ENCODE measurements at places on chromosomes 12 and 14.

DNA sequence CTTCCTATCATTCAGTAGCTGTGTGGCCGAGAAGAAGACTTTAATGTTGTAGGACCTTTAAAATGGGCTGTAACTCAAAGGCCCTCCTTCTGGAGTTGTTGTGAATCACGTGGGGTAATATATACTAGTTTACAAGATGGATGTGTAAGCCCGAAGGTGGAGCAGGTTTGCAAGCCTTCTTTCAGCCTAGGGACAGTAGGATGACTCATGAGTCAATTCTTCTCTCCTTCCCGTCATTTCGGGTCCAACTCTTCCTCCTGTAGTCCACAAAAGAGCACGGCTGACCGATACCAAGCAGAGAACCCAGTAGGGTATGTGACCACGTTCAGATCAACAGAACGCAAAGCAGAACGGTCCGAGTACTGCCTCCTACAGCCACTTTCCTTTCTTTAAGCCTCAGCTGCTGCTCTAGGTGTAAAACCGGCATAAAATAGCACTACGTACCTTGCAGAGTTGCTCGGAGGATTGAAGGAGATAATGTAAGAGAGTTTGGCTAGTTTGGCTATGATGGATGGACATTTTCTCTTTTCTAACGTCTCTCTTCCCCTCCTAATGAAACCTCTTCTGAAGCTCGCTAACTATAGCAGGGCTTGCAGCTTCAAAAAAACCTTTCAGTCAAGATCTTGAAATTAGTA lies 1.3 kb upstream of the RASSF3 start:
- DNase-seq: no peak

DNA sequence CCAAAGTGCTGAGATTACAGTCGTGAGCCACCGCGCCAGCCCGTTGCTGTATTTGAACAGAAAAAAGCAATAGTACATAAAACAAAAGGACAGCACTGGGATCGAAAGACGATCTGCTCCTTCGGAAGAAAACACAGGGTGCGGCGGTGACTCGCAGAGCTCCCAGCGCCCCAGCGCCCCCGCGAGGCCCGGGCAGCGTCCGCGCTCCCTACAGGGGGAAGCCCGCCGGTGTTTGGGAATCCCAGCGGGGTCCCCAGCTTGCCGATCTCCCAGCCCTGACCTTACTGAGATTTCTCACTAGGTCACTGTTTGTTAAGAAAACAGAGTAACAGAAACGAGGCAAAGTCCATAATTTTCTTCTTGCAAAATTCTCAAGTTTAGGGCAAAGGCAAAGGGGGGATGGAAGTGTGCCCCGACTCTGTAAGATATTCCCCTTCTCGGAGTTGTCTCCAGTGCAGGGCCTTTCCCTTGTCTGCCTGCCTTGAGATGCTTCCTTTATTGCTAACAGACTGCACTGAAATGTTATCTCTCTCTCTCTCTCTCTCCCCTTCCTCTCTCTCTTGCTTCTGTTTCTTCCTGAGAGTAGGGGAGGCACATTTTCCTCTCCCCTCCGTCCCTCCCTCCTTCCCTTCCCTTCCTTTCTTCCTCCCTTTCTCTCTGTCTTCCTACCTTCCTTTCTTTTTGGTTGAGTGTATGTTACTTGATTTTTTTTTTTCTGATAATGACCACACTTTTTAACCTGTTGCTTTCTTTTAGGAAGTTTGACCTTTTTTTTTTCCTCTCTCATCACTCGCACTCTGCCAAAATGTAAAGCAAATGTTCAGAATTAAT lies 91.9 kb downstream of the TMEM30B start:
- no peak for DNase-seq

- DNase-seq: no peak
Observed at GRCh38 chr12:71872972-71873371, 33.4 kb downstream of the TBC1D15 start.

- no peak for DNase-seq
Observed at GRCh38 chr12:124532967-124533366, 34.4 kb downstream of the NCOR2 start.

DNA sequence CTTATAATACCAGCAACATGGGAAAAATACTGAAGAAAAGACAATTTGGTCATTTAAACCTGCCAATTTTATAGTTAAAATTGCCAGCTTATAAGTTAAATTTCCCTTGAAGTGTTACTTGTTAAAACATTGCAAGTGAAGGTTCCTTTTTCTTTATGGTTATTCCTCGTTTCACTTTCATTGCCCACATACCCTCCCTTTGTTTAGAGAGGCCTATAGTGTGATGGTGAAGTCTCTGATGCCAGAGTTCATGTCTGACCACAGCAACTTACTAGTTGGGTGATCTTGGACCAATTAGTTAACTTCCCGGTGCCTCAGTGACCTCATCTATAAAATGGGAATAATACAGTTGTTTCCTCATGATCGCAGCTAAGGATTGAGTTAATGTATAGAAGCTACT lies 173.5 kb downstream of the ANO6 start:
- no peak for DNase-seq

DNA sequence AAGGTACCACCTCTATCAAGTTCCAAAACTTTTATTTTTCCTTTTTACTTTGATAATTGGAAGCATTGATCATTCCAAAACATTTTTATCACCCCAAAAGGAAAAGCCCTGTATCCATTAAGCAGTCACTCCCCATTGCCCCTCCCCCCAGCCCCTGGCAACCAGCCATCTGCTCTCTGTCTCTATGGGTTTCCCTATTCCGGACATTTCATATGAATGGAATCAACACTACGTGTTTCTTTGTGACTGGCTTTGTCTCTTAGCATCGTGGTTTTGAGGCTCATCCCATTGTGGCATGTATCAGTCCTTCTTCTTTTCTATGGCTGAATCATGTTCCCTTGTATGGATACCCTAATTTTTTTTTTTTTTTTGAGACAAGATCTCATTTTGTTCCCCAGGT lies 18.0 kb upstream of the PHETA1 start:
- no peak for DNase-seq

GRCh38 chr14:74478996-74479635 lies 14.0 kb downstream of the NPC2 start:
- no peak for DNase-seq

DNA sequence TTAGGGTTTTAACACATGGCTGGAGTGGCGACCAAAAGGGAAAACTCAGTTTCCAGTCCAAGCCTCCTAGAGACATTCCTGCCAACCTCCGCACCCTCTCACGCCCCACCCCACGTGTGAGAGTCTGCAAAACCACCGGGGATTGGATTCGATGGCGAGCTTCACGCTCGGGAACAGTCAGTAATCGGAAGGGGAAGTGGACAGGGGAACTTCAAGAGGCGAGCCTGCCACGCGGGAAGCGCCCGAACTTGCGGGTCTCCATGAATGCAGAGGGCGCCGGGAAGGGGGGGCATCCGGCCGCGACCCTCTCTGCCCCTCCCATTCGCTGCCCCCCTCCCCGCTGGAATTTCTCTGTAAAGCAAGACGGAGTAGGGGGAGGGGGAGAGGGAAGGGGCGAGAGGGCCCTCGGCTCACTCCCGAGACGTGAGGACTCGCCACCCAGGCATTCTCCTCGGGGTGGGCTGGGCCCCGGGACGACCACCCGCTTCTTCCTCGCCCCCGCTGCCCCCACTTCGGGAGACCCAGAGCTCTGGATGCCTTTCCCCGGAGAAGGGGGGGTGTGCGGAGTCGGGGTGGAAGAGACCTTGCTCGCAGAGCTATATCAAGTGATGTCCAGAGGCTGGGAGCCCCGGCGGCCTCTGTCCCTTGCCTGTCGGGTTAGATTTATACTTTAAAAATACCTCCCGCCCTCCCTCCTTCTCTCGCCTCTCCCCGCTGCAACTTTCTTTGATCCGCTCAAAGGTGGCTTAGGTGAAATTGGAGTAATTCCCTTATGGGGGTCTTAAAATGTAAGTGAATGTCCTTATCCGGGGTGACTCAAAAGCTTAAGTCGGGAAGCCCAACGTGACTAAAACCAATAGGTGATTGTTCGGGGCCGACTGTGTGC lies 2.5 kb upstream of the CCND2 start:
- DNase-seq: no peak

GRCh38 chr14:31127690-31128089 lies 79.9 kb downstream of the HECTD1 start:
- no peak for DNase-seq

GRCh38 chr12:32546272-32546671 lies 132.8 kb upstream of the DNM1L start:
- no peak for DNase-seq

- DNase-seq: no peak
Observed at GRCh38 chr14:55212634-55213033, 21.2 kb upstream of the DLGAP5 start.

DNA sequence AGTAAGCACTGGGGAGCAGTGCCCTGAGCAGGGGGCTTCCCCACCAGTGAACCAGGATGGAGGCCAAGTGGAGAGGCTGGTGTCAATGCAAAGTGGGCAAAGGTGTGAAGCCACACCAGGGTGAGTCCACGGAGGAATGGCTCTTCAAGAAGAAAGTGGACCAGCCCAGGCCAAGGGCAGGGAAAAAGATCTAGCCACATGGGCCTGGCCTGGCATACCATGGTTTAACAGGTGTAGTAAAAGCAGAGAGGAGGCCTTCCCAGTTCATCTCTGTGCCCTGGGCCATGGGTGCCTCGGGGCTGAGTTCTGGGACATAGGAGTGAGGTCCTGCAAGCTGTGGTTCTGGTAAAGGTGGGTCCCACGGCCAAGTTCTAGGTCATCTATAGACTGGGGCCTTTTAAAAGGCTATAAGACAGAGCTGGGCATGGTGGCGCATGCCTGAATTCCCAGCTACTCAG lies 153.4 kb downstream of the DPF3 start:
- no peak for DNase-seq

GRCh38 chr12:79360936-79361335 lies 329.8 kb downstream of the PAWR start:
- DNase-seq: no peak

DNA sequence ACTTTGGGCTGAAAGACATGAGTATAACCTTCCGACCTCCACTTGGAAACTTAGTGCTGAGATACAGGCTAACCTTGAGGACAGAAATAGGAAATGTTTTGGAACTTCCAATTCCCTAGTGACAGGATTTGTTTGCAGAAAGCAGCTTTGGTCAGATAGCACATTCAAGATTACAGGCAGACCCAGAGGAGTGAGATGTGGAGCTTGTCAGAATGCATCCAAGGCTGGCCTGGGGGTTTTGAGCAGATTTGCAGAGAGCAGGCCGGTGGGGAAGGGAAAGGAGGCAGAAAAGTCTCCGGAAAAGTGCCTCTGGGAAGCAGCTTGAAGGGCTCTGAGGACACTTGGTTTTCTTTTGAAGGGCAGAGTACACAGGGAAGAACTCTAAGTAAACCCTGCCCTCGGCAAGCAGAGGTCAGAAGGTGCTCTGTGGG lies 180.3 kb downstream of the ETV6 start:
- DNase-seq: no peak

DNA sequence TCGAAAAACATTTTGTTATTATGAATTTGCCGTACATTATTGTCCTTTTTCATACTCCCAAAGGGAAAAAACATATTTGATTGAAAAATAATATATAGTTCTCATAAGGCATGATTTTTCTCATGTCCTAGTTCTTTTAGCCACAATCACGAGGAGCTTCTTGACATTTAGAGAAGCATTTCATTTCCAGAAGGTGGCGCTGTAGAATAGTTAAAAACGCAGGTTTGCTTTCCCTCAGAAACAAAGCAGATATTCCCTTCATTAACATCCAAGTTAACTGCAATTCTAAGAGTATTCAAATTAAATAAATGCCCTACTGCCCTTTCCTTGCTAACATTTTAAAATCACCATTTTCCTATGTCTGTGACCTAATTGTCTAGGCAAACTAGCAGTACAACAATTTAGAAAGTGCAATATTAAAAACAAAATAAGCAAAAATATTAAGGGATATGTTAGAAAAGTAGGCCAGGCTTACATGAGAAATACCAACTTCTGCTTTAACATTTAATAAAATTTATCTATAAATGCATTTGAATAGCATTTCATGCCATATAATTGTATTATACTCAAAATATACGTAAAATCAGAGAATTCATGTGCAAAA lies 10.9 kb upstream of the PIK3C2G start:
- DNase-seq: no peak

- no peak for DNase-seq
Observed at GRCh38 chr14:78341827-78342389, 171.7 kb downstream of the NRXN3 start.

GRCh38 chr14:37816743-37817295 lies 221.4 kb downstream of the TTC6 start:
- DNase-seq: no peak

DNA sequence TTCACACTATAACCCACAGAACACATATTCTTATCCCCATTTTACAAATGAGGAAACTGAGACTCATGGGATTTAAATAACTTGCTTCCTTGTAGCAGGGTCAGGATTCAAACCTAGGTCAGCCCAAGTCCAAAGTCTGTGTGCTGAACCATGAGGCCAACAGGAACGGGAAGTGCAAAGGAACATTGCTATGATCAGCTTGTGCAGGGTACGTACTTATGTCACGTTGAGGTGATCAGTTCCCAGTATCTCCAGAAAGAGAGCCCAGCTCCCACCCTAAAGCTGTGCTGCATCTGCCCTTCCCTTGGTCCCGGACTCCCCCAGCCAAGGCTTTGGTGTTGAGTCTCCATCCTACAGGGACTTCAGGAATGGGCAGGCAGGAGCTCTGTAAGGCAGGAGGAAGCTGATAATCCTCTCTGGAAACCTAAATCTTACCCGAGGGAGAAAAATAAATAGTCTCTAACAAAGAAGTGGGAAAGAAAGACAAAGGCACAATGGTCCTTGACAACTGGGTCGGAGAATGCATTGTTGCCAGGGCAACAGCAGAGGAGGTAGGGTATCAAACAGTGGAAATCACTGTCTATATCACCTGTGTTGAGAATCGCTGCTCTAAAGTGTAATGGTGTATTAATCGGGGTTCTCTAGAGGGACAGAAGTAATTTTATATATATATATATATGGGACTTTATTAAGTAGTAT lies 82.5 kb upstream of the FICD start:
- DNase-seq: no peak

- DNase-seq: no peak
Observed at GRCh38 chr12:31388713-31389112, 62.8 kb upstream of the SINHCAF start.

- DNase-seq: no peak
Observed at GRCh38 chr12:128178565-128178964, 88.4 kb upstream of the TMEM132C start.

DNA sequence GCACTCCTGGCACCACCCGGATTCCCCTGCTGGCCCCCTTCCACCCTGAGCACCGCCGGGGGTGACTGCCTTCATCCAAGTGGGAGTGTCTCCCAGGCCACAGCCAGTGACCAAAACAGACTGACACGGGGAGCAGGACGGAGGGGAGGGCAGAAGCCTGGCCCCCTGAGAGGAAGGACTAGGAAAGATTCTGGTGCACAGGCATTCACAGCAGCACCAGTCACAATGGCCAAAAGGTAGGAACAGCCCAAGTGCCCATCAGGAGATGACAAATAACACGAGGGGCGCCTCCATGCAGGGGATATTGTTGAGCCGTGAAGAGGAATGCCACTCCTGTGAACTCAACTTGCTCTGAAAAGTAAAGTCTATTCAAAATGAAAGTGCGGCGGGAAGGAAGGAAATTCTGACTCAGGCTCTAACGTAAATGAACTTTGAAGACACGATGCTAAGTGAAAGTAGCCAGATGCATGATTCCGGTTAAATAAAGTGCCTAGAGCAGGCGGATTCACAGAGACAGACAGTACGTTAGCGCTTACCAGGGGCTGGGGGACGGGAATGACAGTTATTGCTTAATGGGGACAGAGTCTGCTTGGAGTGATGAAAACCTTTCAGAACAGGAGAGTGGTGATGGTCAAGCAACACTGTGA lies 146.1 kb upstream of the NCOR2 start:
- no peak for DNase-seq

- DNase-seq: no peak
Observed at GRCh38 chr14:20563971-20564370, 3.1 kb upstream of the RNASE9 start.

Measured in activated CD8-positive, alpha-beta memory T cell treated with anti-CD3 and anti-CD28 coated beads for 1 hour (primary cell).